ENCODE measurements at places on chromosomes 5 and 9. TPM values are rescaled to one million over a fixed set of nuclear protein-coding genes. Genes with fewer than 3 reads are reported as not detected.

The LEAP2 gene
- total RNA-seq: 0.77 TPM

The STARD4 gene
- total RNA-seq: 83.8 TPM

The FOXB2 gene
- total RNA-seq: not detected

The LCN15 gene
- total RNA-seq: not detected

The STKLD1 gene
- 2.0 TPM for total RNA-seq

The NMUR2 gene
- not detected for total RNA-seq

The IL17B gene
- total RNA-seq: not detected

The CCT5 gene
- total RNA-seq: 718 TPM

The IFNA21 gene
- not detected for total RNA-seq

The CD72 gene
- 1.5 TPM for total RNA-seq

The HTR1A gene
- not detected for total RNA-seq

The CTXN3 gene
- total RNA-seq: not detected

The FABP6 gene
- not detected for total RNA-seq

The DBH gene
- total RNA-seq: not detected
